NCI-H187 (cell line): ENCODE measurements at places on chromosomes 11 and 22.

DNA sequence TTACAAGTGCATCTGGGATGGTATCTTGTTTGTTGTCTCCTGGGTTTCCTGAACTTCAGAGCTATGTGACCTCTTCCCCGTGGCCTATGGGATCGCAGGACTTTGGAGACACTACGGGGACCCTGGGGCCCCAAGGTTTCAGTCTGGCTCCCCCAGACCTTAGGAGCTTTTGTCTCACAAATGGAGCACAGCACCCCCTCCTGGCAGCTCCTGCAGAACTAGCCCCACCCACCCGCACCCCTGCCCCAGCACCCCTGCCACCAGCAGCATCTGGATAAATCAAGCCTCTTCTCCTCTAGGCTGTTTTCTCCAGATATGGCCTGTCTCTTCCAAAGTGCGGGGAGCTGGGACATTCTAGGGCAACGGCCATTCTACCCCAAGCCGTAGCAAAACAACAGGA is 10.4 kb downstream of the RCOR2 start:
- no peak for DNase-seq

DNA sequence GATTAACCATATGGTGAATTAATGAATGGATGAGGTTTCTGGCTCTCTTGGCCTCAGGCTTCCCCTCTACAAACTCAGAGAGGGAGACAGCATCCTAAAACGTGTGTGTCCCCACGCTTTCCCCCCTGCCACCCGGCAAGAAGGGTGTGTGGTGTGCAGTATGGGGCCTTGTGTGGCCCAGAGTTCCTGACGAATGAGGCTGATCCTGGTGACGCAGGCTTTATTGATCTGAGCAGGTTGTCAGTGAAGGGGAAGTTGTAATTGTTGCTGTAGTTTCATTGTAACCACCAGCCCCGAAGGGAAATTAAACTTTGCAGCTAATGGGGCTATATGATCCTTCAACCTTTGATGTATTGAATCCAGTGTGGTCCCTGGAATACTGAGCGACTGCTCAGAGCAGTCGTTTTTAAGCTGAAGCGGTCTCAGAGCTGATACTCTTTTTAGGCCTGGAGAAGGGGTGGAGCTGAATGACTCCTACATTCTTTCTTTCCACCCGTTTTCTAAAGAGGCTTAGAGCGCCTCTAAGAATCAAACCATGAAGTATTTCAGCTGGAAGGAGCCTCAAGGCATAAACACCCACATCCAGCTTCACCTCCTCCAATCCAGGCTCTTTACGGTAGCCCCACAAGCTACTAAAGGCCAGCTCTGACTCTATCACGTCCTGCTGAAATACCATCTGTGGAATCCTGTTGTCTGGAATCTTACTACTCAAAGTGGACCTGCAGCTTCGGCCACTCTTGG is 284.7 kb downstream of the MIAT start:
- DNase-seq: no peak

DNA sequence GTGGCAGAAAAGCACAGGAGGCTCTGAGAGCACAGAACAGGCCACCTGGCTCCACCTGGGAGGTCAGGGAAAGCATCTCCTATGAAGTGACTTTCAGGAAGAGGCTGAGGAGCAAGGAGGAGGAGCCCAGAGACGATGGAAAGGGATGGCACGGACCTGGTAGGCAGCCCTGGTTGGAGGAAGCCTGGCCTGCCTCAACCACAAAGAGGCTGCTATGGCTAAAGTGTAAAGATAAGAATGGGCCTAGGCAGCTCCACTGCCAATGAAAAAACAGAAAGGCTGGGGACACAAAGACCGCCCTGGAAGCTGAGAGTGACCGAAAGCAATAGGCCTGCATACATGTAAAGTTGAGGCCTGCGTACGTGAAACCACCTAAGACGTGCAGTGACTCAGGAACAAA is 31.2 kb upstream of the ETS1 start:
- no peak for DNase-seq

- no peak for DNase-seq
Measured at GRCh38 chr11:72912253-72912652, 98.0 kb downstream of the ATG16L2 start.

- DNase-seq: no peak
Measured at GRCh38 chr22:21587803-21588611, 20.5 kb downstream of the UBE2L3 start.

GRCh38 chr11:19077965-19078364 is 17.4 kb upstream of the MRGPRX2 start:
- DNase-seq: no peak

- DNase-seq: no peak
Measured at GRCh38 chr11:102436561-102436960, 16.0 kb downstream of the TMEM123 start.

DNA sequence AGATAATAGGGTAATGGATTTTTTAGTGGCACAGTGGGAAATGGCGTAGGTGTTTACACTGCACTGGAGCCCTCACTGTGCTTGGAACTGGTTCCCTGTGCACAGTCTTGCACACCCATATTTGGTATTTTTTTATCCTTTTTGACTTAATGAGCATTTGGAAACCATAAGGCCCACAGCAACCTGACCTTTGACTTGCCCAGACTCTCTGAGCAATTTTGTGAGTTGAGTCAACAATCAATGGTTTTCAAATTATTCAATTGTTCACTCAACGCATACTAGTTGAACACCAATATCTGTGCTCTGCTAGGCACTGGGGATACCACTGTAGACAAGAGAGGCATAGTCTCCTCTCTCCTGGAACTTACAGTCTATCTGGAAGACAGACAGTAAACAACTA is 14.3 kb downstream of the CD44 start:
- DNase-seq: no peak

DNA sequence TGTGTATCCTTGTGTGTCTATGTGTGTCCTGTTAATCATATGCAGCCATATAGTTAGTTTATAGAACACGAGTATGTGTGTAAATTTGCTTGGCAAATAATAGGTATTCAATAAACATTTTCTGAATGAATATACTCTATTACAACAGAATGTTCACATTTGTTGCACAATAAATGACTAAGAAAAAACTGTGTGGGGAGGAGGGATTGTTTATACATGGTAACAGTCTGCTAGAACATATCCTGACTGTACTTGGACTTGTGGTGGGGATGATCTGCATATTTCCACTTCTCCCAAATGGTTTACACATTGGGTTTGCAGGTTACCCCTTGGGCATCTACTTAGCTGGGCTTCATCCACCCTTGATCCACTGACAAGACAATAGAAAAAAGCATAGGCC is 194.6 kb downstream of the INSC start:
- no peak for DNase-seq

- no peak for DNase-seq
Measured at GRCh38 chr22:29074276-29074772, 1.5 kb downstream of the KREMEN1 start.

DNA sequence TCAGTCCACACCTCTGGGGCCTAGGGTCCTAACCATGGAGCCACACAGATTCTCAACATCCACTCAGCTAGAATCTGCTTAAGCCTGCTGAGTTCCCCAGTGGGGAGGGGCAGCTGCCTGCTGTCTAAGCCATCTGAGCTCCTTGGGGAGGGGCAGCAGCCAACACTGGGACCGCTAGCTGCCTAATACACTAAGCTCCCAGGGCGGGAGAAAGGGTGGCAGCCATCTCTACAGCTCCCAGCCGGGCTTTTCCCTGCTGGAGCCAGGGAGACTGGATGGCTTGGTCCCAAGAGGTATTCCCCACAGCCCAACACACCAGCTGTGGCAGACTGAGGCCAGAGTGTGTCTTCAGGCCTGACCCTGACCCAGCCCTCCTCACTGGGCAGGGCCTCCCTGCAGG is 217.3 kb upstream of the TMEM45B start:
- no peak for DNase-seq

DNA sequence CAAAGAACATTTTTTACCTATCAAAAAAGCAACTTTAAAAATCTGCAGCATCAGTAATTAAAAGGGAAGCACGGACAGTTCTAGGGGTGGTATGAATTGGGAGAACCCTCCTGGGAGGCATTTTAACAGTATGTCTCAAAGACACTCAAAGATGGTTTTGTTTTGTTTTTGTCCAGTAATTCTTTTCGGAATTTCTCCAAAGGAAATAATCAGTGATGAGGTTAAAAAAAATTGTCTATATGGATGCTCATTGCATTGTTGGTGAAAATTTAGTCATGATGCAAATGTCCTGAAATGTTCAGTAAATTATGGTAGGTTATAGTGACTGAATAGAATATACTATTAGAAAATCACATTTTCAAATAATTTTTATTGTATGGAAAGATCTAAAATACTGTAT is 115.1 kb downstream of the ATXN10 start:
- no peak for DNase-seq

DNA sequence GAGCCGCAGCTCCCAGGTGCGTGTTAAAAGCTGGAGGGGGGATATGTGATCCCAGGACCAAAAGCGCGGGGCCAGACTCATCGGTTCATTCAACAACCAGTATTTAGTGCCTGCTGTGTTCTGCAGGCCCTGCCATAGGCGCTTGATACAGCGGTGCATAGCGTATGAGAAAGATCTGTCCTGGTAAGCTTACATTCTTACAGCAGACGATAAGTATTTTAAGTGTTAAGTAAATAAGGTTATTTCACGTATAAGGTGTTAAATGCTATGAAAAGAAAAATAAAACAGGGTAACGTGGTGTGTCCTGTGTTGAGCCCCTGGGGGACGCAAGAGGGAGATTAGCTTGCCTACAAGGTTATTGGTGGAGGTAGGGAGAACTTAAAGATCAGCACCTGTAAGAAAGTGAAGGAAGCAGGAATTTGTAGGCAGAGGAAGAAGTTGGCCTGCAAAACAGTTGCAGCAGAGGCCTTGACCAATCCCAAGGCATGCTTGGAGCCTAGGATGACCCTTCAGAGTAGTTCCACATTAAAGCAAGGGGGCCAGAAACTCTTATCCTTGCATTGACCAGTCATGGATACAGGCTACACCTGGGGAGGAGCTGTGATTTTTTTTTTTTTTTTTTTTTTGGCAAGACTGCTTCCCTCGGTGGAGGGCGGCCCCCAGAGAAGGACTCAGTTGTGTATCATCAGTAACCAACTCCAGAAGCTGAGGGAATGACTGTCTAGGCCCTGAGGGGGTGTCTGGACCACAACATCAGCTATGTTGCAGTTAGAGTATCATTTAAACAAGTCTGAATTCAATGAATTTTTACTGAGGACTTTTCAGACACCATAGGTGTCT is 487 bp upstream of the LIPT2 start:
- no peak for DNase-seq

DNA sequence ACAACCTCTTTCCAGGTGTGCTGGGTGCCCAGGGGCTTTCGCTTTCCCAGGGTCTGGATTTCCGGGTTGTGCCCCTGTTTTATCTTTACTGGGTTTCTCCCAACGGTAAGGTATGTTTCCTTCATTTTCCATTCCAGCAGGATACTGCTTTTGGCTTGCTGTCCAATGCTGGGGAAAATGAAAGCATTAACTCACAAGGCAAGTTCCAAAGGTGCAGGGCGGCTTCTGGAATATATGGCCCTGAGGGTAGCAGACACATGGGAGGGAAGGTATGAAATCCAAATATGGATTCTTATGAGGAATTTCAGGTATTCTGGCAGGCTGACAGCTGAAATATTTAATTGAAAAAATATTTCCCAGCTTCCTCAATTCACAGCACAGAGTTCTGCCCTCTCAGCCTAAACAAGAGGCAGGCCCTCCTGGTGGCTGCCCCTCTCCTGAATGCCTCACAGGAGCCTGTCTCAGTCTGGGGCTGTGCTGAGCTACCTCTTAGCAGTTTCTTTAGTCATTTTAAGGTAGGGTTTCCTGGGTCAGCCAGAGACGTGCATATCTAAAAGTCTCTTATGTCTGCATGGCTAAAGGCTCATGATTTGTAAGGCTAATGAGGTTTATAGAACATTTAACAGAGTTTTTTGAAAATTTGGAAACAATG is 318.6 kb upstream of the B3GAT1 start:
- DNase-seq: no peak

DNA sequence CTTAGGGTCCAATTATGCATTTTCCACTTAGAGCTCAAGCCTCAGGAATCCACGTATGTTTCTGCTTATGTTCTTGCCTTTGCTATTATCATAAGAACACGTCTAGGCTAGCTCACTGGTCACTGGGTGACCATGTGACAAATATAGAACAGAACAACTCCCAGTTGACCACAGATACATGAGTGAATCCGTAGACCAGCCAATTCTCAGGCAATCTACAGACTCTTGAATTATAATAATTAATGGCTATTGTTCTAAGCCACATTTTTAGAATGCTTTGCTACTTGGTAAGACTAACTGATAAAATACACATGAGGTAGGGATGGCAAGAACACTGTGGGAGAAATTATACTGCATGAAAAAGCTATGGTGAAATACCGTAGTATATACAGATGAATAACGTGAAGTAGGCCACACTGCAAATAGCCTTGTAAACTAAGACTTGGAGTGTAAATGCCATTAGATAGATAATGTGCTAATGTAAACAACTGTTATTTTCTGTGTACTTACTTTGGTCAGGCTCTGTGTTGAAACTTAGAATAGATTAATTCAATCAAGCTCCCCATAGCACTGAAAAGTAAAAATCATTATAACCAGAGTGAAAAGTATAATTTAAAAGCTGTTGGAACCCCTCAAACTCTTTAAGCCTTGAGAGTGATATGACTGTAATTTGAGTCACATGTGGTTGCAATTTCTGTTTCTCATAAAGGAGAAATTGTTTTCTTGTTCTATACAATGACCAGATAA is 366.2 kb upstream of the CCDC179 start:
- no peak for DNase-seq
